Inflammatory macrophage treated with lipopolysaccharide for 4 hours (primary cell): ENCODE measurements at places on chromosomes 2 and 18.
A peak's percentile ranks its signal among the peaks of the same experiment; 100 is the strongest.

DNA sequence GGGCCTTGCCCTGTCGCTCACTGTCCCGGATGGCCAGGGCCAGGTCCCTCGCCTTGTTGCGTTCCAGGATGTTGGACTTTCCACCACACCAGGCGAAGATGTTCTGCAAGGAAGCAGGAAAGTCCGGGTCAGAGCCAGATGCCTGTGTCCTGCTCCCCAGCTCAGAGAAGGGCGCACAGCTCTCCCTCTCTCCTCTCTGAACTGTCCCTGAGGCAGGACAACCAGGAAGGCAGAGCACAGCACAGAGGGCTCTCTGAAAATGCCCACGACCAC is 11.0 kb downstream of the CAPG start:
- DNase-seq: no peak

DNA sequence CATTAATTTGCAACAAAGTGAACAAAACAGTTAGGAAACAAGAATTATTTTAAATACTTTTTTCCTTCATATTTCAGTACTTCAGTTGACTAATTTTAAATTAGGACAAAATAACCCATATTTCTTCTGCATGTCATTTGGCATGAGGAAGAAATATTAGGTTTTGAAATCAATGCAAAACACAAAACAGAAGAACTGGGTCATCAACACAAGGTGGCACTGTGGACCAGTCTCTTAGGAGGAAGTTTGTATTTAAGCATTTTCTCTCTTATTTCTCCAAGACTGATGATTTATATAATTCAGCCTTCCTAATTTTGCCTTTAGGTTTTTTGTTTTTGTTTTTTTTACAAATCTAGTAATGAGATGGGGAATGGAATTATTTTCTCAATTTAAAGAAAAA is 352.8 kb upstream of the KCNH7 start:
- peak; percentile 19 for DNase-seq

GRCh38 chr2:55776479-55776878 is 82.8 kb upstream of the PNPT1 start:
- DNase-seq: no peak

- no peak for DNase-seq
Observed at GRCh38 chr2:126467367-126468054, 188.4 kb upstream of the GYPC start.

- DNase-seq: no peak
Observed at GRCh38 chr18:43578211-43578610, 300.9 kb upstream of the SYT4 start.

GRCh38 chr2:218615868-218616315 is 8.2 kb downstream of the PLCD4 start:
- no peak for DNase-seq

DNA sequence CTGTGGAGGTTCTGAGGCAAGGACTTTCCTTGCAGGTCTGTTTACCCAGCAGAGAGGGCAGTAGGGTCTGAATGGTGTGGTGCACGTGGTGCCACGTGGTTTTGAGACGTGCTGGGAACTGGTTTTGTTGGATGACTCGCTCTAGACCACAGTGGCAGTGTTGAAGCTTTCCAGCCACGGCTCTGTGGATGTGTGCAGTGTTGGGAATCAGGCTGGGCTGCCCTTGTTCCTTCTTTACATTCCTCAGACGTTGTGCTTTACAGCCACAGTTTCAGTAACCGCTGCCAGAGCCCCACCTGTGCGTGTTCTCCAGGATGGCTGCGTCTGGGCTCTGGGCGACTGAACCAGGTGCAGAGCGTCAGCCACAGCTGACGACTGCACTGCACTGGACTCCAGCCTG is 8.2 kb downstream of the CTDP1 start:
- no peak for DNase-seq

GRCh38 chr2:240297256-240298116 is 138.0 kb upstream of the GPC1 start:
- DNase-seq: no peak

DNA sequence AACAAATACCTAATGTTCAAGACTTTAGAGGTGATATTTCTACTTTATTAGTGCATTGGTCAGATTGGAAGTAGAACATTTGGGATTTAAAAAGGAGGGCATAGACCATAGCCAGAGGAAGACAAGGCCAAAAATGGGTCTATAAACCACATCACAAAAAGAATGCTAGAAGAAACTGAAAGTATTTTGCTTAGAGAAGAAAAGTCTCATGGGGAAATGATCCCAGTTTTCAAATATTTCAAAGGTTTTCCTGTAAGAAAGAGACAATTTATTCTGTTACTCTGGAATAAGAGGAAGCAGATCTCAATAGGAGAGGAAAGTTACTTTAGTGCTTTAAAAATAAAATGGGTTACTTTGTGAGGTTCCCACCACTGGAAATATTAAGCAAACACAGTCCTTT is 341.4 kb downstream of the TNS1 start:
- no peak for DNase-seq

DNA sequence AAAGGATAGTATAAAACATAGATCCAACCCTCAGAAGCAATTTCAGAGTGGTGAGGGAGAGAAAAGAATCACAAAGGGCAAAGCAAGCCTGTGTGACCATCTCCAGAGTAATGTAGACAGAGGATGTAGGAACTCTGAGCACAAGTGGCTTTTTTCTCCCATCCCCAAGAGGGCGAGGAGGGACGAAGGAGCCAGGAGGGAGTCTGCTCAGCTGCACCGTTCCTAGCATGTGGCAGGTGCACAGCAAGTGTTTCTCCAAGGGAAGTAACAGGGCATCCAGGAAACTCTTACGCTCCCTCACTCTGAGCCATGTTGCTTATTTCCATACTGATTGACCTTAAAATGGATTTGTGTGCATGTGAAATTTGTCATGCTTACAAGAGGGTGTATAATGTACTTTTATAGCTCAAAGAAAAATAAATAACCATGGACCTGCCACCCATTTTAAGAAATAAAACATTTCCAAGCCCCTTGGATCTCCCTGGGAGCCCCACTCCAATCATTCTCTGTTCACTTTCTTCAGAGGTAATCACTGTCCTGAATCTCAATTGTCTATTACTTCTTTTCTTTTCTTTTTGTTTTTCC is 37.8 kb upstream of the SEC11C start:
- DNase-seq: no peak

- DNase-seq: no peak
Observed at GRCh38 chr2:128233790-128234395, 84.8 kb downstream of the HS6ST1 start.

DNA sequence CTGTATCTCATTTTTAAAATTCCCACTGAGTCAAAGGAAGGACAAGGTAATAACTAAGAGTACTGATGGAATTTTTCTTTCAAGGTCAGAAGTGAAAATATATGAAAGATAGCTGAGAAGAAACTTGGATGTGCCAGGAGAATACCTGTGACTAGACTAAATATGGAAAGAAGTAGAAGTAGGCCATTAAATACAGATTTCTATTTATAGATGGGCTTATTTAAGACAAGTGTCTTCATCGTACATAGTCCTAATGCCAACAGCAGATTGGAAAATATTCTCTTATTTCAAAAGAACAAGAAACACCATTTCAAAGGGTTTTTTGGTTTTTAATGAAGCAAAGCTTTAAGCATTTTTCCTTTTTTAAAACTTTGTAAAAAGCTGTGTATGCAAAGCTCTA is 22.0 kb downstream of the UGP2 start:
- DNase-seq: no peak

DNA sequence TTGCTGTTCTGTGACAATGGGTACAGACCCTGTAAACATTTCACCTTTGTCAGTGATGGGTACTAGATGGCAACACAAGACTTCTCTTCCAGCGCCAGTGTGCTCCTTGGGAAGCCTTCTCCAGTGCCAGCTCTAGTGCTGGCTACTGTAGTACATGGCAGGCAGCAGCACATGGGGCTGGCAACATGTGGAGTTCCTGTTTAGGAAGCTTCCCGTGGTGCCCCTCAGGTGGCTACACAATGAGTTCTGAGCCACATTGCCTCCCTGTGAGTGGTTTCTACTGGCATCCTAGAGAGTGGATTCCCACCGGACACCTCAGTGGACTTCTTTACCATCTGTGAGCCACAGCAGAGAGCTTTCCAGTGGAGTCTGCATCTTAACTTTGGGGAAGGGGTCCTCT is 302.1 kb downstream of the CYRIA start:
- DNase-seq: no peak

- DNase-seq: peak; percentile 75
Observed at GRCh38 chr2:42089340-42089925, 41.6 kb downstream of the PKDCC start.

- no peak for DNase-seq
Observed at GRCh38 chr2:240502059-240502429, 55.7 kb downstream of the ANKMY1 start.

- no peak for DNase-seq
Observed at GRCh38 chr2:105570757-105571156, 171.9 kb upstream of the FHL2 start.

DNA sequence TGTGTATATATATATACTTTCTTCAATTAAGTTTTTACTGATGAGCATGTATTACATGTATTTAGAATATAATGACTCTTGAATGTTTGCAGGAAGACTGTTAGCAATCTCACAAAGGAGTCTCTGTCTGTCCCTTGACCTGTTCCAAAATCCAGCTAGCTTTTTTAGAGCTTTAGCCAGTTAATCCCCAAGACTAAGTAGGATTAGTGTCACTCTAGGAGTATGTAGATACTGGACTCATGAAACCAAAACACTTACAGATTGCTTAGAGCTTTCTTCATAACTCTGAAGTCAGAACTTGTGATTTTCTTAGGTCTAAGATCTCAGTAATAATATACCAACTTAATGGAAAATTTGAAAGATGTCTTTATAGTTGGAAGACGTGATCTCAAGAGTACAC is 2.2 kb downstream of the UBXN4 start:
- peak; percentile 42 for DNase-seq

- DNase-seq: no peak
Observed at GRCh38 chr2:149098701-149099100, 60.2 kb downstream of the LYPD6B start.

DNA sequence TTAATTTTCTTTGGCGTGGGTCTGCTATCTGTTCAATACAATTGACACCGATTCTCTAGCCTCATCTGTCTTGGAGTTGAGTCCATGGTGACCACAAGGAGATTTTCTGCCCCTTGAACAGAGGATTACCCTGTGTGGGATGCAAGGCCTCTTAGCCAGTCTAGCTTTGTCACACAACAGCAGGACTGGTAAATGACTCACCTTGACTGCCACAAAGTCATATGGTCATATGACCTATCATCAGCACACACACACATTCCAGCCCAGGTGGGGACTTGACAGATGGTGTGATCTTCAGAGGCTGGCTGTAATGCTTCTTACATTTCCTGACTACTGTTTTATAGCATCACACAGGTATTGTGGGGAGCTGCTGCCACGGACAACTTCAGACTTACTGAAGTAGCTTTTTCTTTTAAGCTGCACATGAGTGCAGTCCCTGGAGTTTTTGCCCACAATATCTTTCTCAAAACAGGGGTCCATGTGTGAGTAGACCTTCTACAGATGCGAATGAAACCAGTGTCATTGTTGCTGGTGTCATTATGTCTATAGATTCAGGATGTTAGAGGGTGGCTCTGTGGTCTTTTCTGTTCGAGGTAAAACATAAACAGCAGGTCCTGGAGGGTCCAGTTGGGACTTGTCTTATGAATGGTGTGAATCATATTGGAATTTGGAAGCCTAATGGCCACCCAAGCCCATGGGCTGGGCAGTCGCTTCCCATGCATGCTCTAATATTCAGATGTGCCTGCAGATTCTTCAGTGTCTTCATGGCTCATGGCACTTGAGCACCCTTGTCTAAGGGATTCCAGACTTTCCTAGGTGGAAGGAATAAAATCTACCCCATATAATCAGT is 18.6 kb upstream of the ACOXL start:
- no peak for DNase-seq

DNA sequence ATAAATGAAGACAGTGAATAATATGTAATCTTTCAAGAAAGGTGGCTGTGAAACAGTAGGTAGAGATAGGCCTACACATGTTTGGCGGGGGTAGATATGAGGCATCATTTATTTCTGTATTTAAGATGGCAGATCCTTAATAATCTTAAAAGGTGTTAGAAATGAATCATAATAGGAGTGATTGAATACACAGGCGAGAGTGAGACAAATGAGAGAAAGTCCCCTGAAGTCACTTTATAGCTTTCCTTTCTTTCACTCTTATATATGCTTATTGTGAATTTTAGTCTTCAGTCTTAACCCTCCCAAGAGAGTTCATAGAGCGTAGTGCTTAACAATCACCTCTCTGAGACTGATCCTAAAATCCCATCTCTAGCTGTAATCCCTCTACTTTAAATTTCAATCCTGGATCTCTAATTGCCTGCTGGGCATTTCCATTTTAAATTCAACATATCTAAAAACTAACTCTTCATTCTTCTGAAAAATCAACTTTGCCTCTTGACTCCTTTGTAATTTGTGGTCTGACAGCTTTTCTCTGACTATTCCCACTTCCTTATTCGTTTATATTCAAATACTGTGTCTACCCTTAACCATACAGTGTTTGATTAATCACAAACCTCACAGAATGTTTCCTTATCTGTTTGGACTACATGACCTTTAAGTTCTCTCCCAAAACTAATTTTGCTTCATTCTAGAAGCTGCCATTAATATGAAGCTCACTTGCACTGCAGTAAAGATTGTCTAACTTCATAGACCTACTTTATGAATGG is 463.7 kb upstream of the FSIP2 start:
- no peak for DNase-seq

DNA sequence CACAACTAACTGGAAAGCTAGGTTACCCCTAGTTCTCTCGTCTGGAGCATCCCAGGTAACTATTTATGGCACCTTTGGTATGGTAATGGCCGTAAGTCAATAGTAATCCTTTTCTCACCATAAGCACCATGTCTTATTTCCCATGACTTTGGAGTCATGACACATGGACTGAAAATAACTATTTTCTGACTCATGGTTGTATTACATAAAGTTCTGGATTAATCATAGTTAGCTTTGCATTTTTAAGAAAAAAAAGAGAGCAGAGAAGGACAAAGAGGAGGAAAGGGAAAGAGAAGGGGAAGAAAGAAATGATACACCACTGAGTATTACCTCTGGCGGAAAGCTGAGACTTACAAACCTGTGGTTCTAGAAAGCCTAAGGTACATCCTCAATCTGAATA is 99.3 kb downstream of the BIN1 start:
- peak; percentile 56 for DNase-seq

DNA sequence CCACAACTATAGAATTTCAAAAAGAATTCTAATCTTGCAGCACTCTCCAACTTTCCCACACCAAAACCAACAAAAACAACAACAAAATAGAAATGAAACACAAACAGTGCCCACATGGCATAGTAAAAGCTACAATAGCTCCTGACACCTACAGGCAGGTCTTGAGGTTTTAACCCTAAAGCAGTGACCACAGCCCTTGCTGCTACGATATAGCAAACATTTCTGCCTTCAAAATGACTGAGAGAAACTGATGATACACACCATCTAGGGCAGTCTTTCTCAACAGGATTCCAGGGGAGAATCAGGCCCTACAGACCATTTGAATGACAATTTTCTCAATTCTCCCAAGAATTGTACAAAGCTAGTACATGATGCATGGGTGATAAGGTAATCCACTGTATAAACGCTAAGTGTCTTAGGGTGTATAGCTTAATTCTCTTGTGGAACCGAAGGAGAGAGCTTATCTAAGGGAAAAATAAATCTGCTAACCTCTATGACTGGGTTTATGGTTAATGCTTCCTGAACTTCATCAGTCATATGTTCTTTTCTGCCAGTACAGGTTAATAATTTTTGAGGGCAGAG is 46.5 kb downstream of the TRAK2 start:
- DNase-seq: no peak
